ENCODE measurements at places on chromosomes 3 and 15.

DNA sequence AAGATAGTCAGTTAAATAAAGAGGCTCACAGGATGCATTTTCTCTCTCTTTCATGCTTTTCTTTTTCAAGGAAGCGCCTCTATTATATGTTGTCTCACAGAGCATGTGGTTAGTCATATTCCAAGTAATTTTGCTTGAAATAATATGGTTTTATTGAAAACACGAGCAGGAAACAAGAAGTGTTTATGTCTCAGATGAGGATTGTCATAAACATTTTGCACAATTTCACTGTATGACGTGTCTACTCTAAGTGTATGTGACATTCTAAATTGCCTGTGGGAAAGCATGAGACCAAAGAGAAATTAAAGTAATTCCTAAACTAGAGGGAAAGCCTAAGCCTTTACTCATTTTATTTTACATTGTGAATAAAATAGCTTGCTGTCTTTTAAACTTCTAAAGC lies 818.6 kb downstream of the EPHA3 start:
- no peak for DNase-seq

DNA sequence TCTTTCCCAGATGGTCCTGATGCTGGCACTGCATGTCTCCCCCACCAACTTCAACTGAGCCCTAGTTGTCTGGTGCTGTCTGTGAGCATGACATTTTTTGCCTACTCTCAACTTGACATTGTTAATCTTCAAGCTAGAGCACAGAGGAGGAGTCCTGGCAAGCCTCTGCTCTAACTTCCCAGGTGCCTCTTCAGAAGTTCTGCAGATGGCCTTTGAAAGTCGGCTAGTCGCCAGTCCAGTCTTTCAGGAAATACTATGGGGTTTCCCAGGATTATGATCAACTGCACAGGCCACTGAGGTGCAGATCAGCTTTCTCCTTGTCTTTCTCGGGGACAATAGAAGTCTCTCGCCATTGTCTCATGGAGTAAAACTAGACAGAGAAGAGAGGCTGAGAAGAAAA lies 86.7 kb downstream of the ST8SIA2 start:
- DNase-seq, result no peak

- DNase-seq, result no peak
Measured at GRCh38 chr15:31125061-31125460, 23.5 kb upstream of the TRPM1 start.

DNA sequence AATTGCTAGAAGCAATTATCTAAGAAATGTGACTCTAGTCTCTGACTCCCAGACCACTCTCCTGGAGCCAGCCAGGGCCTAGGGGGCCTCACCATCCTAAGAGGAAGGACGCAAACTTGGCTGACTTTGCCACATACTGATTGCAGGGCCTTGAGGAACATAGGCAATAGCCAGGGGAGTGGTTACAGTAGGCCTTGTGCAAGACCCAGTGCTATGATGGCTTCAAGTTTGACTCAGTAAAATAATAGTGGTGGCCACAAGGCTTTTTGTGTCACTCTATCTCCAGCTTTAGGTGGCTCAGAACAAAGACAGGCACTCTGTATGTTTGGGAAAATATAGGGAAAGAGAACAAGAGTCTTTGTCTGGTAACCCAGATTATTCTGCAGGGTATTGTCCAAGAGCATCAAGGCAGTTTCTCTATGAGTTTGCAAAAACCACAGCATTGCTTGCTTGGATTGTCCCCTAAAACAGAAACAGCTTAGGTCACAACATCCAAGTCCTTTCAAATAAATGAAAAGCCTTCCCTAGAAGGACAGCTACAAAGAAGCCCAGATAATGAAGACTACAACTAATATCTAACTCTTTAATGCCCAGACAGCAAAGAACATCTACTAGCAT lies 631.5 kb downstream of the PYDC2 start:
- DNase-seq, result no peak

DNA sequence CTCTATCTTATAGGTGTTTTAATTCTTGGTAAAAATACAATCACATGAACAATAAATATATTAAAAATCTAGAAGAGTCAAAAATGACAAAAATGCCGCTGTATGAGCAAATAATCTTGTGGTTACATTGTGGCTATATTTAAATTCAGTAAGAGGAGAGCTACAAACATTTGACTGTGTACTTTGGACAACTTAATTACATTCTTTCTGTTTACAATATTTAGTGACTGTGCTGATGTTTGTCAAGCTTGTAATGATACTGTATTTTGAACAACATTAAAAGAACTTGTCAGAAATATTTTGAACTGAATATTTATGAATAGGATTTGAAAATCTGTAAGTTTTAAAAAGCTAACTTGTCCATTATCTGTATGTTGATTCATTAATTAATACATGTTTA lies 598.3 kb downstream of the SI start:
- DNase-seq, result no peak

DNA sequence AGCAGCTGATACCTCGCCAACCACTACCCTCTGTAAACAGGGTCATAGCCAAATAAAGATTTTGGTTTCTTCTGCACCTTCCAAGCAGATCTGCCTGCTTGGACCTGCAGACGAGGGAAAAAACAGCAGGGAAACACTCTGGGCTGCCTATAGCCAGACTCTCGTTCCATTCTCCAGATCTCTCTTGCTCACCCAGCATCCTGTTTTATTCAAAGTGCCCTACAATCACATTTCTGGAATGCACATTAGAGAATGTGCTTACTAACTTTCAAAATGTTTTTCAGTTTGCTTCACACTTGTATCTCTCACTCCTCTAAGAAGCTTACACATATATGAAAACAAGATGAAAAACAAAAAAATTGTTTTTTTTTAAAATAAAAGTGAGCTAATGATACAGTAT lies 71.4 kb downstream of the MLH1 start:
- DNase-seq, result no peak

GRCh38 chr3:184448321-184449160 lies 68.7 kb downstream of the CHRD start:
- DNase-seq, result no peak

DNA sequence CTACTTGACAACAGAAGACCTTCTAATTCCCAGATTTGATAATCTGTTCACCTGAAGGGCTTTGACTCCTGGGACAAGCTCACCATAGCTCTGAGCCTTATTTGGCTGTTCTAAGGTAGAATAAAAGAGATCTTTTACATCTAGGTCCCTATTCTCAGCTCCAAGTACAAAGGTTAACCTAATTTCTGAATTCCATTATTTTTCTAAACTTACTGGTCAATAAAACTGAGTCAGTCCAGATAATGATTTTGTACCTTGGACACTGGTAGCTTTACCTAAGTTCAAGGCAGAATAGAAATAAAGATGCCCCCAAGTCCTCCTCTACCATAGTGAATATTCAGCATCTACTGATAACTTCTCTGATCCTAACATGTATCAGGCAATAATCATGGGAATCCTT lies 81.8 kb upstream of the MEX3B start:
- no peak for DNase-seq

DNA sequence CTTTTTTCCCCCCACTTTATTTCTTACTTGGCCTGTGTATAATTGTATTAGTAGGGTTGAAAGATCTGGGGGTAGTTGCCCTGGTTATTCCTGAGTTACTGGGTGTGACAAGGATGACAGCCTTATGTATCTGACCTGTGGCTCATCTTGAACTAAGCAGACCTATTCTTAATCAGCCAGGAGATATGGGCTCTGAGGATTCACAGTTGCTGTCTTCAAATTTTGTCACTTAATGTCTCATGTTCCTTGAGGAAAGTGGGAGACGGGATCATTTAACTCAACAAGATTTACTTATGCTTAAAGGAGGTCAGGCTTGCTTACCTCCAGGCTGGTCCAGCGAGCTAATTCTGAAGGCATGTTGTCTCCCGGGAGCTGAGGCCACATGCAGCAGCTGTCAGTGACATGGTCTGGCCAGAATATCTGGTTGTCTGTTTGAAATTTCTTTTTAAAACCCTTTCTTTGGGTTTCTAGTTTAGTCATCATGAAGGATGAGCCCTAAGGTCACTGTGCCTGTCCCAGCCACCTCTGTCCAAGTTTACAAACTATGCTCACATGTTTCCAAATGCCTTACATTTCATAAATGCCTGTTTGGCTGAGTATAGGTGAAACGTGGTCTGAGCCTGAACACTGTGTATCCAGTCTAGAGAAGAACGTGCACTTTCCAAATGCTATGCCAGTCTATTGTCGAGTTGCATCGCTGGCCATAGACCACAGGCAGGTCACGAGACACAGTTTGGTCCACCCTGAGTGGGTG lies 26.8 kb downstream of the LRTM1 start:
- no peak for DNase-seq

DNA sequence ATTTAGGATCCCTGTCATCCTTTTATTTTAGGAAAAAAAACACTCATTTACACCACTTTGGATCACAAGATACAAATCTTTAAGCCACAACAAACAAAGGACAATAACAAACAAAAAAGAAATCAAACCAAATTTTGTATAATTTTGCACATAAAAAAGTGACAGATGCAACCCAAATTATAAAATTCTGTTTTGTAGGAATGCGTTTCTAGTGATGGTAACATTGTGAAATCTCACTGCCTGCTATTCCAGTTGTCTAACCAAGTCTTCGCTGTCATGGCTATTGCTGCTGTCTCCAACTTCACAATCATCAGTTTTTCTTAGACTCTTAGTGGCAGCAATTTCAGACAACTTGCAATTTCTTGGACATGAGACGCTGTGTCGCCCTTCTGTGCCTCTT lies 58.3 kb upstream of the ARL6 start:
- no peak for DNase-seq

- DNase-seq, result no peak
Measured at GRCh38 chr3:182052332-182052731, 340.6 kb downstream of the SOX2 start.

DNA sequence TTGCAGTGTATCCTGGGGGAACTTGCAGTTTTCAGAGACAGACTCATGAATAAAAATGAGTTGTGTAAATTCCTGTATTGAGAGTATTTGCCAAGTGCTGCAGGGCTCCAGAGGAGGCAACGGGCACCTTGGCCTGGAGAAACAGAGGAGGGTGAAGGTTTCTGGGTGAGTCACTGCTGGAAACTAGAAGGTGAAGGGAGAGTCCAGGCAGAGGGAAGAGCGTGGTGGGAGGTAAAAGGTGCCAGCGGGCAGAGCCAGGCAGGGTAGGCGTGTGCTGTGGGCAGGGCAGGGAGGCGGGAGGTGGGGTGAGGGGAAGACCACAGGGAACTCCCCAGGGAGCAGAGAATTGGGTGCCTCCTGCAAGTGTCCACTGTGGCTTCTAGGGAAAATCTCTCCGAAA lies 120.8 kb downstream of the SLCO3A1 start:
- no peak for DNase-seq

DNA sequence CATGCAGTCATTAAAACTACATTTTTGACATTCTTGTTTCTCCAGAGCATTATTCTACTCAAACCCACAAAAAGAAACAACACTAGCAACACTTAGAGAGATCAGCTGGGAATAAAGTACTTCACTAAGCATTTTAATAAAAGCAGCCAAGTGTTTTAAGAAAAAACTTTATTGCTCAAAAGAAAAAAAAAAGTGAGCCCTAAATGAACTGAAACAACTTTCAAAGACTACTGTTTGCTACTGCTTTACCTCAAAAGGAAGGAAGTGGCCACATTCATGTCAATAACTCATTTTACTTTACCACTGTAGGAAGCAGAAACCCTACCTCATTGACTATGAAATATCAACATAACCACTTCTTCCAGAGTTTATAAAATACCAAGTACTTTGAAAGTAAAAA lies 91.3 kb downstream of the UACA start:
- no peak for DNase-seq

DNA sequence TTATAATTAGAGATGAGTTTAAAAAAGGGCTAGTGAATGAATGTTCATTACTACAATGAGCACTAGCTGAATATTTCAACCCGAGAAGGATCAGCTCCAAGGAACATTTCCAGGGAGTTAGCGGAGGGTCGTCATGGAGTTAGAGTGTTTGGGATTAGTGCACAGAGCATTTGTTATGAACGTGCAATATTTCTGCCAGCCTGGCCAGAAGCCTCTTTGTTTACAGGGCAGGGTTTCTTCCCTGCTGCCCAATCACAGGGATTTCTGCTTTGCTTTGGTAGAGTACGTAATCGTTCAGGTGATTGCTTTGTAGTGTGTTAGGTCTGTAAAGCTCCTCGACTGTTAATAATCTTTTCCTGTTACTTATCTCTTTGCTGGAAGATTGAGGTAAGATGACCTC lies 5.9 kb downstream of the CGNL1 start:
- no peak for DNase-seq

DNA sequence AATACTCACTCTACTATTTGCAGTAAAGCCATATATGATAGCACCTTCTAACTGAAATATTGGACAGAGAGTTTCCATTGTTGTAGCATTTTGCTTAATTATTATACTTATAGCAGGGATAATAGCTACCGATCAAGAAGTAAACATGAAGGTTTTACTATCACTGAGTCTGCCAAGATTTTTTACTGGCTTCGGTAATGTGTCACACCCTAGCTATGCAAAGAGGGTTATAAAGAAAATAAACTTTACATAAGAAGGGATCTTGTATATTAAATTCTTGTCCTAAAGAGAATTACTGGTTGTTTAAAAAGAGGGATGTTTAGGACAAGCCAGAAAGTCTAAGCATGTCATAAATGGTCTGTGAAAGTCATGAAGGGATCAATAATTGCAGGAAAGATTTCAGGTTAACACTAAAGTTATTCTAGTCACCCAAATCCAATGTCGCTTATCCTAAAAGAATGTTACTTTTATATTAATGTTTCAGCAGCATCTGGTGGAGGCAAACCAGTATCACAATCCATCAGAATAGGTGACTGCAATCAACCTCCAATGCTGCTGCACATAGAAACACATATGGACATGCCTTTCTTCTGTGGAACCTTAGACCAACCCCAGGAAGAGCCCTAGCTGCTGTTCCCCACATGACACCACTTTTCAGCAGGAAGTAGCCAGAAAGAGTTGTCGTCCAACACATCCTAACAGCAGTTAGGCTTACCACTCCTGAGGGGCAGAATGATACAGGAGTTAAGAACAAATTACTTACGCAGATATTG lies 62.7 kb upstream of the GK5 start:
- DNase-seq, result no peak

DNA sequence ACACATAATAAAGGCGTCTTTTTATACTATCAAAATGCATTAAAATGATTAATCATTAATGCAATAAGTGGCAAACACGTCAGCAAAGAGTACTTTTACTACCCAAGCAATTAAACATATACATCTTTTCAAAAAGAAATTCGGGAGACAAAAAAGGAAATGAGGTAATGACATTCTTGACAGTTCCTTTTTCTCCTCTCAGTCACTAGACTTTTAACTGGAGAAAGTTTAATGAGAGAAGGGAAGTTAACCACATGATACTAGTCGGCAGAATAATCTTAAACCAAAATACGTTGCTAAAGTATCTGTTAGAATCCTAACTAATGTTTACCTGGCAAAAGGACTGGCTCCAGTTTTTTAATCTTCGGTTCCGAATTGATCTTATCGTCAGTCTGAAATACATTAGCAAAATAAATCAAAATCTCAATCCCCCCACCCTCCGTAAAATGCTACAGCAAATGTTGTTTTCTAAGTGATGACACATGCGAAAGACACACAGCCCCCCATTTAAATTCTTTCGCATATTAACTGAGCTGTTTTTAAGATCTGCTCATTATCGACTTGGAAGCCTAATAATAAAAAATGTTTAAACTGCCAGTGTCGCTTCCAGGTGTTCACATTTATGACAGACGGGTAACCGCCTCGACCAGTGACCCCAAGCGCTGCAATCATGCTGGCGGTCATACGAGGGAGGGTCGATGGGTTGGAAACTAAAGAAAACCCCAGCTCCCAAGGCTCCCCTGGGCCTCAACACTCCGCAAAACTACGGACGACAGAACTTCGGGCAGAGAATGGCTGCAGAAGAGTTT lies 778 bp downstream of the MTMR10 start:
- DNase-seq, result no peak

- no peak for DNase-seq
Measured at GRCh38 chr3:100891033-100891432, 102.2 kb downstream of the ABI3BP start.

GRCh38 chr15:95284492-95284891 lies 1046.0 kb upstream of the NR2F2 start:
- DNase-seq, result no peak
